ENCODE measurements at places on chromosomes 3 and 15.
A peak's percentile ranks its signal among the peaks of the same experiment; 100 is the strongest.

- DNase-seq = no peak
Observed at GRCh38 chr3:195908694-195909581, 587 bp upstream of the TNK2 start.

- DNase-seq = peak; percentile 37
Observed at GRCh38 chr15:90306560-90306959, 41.1 kb downstream of the NGRN start.

- no peak for DNase-seq
Observed at GRCh38 chr15:98308117-98308516, 340.2 kb upstream of the IGF1R start.

DNA sequence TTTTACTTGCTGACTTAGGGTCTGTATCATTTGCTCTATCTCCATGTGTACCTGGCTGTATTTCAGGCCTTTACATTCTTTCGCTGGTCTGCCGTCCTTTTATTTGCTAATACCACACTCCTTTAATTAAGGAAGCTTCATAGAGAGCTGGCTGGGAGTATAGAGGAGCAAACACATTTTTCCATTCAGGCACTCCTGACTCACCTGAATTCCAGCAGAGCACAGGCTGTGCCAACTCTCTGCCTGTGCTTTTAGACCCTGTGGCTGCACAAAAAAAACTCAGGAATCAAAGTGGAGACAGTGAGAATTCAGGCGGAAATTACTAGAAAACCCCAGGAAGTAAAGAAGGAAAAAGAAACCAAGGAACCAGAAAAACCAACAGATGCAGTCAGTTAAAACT, 29.0 kb upstream of the ATP10A start:
- no peak for DNase-seq

DNA sequence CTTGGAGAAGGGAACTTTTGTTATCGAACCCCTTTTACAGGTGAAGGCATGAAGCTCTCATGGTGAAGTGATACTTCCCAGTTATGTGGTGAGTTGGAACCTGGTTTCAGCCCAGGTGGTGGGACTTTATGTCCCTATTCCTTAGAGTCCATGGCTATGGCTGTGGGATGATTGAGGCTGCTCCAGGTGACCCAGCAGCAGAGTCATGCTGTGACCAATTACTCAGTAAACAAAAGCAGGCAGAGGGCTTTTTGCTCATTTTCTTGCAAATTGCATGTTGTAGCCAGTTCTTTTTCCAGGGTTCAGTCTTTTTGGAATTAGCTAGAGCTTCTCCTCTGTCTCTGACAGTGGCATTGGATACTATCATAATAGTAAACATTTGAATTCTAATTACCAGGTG, 70.7 kb downstream of the CACNA2D3 start:
- DNase-seq = no peak

DNA sequence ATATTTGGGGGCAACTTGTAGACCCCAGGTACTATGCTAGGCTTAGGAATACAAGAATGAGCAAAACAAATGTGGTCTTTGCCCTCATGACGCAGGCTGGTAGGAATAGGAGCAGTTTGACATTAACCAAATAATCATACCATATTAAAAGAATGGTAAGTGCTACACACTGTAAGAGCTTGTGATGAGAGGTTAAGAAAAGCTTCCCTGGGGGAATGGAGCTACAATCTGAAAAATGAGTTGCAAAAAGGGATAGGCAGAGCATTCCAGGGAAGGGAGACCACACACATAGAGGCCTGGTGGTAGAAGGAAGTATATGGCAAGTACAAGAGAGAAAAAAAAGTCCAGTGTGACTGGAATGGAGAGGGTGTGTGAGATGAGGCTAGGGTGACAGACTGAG, 37.3 kb downstream of the TMOD3 start:
- DNase-seq = no peak

GRCh38 chr3:105496343-105496742, 129.6 kb downstream of the ALCAM start:
- no peak for DNase-seq

DNA sequence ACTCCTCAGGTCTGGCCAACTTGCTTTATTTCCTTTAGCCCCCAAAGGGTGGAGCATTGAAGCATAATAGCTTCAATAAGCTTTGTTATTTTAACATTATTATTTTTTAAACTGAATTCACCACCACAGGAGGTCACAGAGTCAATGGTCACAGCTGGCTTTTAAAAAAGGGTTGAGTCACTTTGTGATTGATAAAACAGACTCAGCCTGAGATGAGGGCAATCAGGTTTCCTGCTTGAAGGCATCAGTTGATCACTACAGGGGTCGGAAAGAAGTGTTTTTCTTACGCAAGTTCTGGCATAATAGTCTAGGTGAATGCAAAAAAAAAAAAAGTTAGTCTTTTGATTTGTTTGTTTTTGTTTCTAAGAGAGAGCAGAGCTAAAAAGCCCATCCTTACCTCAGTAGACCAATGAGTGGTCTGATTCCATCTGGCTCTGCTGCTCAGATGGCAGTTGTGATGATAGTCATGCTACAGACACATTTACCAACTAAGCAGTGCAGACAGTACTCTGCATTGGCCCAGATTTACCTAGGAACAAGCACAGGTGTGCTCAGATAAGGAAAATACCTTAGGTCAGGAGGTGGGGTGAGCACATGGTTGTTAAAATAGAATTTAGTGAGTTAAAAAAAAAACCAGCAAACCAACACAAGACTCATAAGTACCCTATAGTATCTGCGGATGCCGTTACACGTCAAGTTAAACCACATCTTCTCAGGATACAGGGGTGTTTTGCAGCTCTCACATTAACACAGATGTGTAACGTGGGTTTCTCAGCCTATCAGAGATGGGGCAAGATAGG, 22.6 kb downstream of the ZNF80 start:
- DNase-seq = no peak

DNA sequence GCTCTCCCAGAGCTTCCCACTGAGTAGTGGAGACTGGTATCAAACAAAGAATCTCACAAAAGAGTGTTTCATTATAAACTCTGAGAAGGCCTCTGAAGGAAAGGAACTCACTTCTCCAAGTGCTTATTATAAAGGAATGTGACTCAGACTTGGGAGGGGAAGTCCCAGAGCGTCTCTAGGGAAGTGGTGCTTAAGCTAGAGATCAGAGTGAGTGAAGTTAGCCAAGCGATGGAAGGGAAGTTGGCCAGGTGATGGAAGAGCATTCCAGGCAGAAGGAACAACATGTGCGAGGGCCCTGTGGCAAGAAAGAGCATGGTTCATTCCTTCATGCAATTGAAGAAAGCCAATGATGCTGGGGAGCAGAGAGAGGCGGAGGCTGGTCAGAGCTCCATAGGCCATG, 2.3 kb downstream of the XYLB start:
- no peak for DNase-seq

- DNase-seq = no peak
Observed at GRCh38 chr3:170003881-170004356, 33.9 kb upstream of the GPR160 start.

DNA sequence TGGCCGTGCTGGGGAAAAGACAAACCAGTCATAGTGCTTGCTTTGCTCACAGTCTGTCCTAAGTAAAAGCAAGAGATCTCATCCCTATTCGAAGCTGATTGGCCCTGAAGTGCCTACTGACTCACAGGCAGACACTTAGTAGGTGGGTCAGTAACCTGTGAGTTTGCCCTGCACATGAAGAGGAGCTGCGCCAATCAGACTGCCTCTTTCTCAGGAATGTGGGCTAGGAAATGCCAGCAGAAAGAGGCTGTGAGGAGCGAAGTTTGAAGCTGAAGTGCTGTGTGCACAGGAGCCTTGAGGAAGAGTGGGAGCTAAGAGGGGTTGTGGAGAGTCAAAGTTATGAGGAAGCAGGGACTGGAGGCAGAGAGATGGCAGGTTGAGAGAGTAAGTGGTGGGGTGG, 126.8 kb downstream of the IL20RB start:
- no peak for DNase-seq

GRCh38 chr3:14225421-14225820, 46.8 kb downstream of the LSM3 start:
- DNase-seq = no peak

DNA sequence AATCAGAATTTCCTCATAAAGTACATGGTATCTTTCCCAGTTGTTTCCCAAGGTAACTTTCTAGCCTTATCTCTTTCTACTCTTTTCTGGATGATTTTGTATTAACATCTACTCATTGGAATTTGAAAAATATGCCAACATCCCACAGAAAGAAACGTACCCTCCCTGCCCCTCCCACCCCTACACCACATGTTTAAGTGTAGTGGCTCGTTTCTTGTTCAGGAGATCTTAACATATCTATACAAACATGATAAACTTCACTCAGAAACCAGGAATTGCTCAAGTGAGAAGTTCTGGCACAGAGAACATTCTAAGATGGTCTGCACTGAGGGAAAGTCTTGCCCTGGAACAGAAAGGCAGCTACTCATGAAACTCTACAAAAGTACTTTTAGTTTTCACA, 404.7 kb downstream of the SOX2 start:
- no peak for DNase-seq

GRCh38 chr3:159007331-159007730, 205.5 kb downstream of the MFSD1 start:
- no peak for DNase-seq

DNA sequence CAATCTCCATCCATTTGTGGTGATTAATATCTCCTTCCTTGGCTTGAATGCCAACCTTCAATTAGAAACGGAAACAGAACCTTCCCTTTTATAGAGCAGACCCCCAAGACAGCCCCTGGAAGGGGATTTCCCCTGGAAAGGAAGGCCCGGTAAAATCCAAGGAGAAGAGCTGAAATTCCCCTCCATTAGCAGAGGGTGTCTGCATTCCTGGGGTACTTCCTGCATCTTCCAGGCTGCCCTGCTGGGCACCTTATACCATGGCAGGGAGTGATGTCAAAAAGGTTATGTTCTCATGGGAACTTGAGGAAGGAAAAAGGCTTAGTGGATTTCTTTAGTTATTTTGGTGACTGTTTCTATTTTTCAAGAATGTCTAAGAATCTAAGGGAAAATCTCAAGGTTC, 116.7 kb upstream of the NEO1 start:
- DNase-seq = no peak

- DNase-seq = no peak
Observed at GRCh38 chr15:34753236-34753894, 1.4 kb downstream of the GJD2 start.

Data from caudate nucleus (tissue), 63 donors.